Cardiac fibroblast (primary cell): ENCODE measurements at places on chromosomes 2 and 18.

DNA sequence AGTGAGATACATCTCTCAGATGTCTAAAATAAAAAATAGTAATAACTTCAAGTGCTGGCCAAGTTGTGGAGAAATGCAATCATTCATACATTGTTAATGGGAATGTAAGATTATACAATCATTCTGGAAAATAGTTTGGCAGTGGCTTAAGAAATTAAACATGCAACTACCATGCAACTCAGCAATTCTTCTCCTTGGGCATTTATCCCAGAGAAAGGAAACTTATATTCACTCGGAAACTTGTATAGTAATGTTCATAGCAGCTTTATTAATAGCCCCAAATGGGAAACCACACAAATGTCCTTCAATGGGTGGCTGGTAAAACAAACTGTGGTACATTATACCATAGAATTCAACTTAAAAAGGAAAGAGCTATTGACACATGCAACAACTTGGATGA lies 274.0 kb upstream of the SPRED2 start:
- DNase-seq, result no peak

DNA sequence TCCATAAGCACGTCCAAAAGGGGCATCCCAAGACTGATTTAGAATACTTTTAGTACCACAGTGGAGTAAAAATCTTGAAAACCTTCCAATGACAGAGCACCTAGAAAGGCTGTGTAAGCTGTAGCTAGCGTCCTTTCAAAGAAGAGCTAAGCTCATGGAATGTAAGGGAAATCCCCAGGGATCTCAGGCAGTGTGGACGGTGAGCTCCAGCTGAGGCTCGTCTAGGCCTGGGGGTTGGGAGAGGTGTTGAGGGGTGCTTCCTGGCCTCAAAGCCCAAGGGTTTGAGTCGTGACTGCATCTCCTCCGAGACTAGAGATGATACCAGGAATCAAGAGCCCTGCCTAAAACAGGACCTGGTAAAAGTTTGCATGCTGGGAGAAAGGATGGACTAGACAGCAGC lies 7.6 kb downstream of the CTIF start:
- DNase-seq, result peak; percentile 87

- DNase-seq, result no peak
Observed at GRCh38 chr18:7676253-7676873, 109.2 kb downstream of the PTPRM start.

DNA sequence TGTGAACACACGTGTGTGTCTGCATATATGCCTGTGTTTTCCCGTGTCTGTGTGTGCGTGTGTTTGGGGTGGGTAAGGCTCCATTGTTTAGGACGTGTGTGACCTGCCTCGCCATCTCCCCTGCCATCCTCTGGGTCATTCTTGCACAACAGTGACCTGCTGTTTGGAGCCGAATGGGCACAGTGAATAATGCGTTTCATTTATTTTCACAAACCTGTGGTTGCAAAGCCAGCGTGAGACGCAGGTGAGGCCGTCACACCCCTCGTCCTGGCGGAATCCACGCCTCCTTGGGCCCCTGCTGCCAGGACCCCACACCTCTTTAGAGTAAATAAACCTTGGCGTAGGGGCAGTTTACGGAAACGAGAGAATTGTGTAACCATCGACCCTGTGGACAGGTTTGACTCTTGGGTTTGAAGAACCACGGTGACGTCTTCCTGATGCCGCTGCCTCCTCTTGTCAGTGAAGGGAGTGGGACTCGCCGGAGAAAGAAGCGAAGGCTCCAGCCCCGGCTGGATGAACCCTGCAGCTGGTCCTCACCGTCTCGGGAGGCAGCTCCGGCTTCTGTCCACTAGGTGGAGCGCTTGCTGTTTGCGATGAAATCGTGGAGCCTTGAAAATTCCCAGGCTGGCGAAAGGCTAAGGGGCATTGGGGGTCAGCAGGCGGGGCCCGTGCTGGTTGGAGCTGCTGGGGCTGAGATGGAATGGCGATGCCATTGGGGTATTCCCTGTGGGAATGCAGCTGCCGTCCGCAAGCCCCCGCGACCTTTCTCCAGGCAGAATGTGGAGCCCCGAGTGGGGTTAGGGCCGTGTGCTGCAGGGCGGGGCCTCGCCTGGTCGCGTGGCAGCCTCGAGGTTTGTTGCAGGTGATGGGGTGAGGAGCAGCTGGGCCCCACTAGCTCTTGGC lies 81.1 kb downstream of the RTP5 start:
- DNase-seq, result peak; percentile 71

DNA sequence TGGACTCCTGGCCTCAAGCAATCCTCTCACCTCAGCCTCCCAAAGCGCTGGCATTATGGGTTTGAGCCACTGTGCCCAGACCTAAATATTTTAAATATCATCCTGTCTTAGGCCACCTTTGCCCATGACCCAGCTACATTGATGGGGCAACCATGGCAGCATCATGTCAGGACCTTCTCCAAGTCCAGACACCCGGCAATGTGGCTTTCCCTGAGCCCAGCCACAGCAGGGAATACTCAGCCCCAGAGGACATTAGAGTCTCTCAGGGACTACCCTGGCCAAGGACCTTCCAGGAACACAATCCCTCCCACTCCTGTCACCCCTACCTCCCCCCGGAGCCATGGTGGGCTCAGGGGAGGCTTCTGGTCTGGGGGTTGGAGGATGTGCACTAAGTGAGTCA lies 72.8 kb downstream of the SMAD7 start:
- no peak for DNase-seq

DNA sequence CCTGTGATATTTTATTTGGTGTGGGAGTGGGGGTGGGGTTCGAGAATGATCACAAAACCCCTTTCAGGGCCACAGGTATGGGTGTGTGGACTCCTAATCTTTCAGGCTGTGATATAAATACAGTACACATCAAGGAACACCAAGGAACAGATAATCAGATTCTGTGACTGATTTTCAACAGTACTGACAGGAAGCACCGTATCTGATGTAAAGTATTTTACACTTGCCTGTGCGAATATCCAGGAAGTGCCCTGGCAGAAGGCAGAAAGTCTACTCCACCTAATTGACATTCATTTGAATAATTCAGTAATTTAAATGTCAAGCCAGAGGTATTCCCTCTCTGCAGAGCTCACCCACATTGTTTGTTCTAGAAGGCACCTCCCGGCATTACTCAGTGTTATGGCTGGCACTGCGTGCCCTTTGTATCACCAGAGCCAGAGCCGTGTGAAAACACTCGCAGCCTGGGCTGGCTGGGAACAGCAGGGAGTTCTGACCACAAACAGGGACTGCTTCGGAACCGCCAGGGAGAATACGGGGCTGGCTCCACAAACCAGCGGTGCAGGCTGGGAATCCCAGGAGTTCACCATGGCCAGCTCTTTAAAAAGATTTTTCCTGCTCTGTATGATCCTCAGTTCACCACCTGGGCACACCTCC lies 91.8 kb downstream of the ACVR1 start:
- DNase-seq, result peak; percentile 44

- DNase-seq, result no peak
Observed at GRCh38 chr18:23998820-23999219, 15.7 kb upstream of the TTC39C start.

GRCh38 chr2:156845806-156846558 lies 409.8 kb downstream of the GPD2 start:
- DNase-seq, result no peak

- DNase-seq, result no peak
Observed at GRCh38 chr2:224524657-224525056, 60.5 kb downstream of the CUL3 start.

DNA sequence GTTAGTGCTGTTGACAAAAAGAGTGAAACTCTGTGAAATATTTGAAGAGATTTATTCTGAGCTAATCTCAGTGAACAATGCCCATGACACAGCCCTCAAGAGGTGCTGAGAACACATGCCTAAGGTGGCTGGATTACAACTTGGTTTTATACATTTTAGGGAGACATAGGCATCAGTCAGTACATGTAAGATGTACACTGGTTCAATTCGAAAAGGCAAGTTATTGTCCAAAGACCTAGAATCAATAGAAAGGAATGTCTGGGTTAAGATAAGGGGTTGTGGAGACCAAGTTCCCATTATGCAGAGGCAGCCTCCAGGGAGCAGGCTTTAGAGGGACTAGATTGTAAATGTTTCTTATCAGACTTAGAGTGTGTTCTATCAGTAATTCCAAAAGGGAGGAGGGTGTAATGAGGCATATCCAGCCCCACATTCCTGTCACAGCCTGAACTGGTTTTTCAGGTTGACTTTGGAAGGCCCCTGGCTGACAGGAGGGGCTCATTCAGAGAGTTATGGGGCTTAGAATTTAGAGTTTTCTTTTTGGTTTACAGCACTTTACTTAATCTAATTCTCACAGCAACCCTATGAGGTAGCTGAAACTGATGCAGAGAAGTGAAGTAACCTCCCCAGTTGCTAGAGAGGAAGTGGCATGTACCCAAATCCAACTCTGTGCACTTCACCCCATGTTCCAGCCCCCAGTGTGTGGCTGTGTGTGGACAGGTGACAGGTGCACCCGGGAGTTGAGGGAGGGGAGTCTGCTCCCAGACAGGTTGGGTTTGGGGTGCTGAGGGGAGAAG lies 28.3 kb upstream of the ASAP2 start:
- peak; percentile 38 for DNase-seq

GRCh38 chr18:7978834-7979233 lies 411.7 kb downstream of the PTPRM start:
- no peak for DNase-seq

DNA sequence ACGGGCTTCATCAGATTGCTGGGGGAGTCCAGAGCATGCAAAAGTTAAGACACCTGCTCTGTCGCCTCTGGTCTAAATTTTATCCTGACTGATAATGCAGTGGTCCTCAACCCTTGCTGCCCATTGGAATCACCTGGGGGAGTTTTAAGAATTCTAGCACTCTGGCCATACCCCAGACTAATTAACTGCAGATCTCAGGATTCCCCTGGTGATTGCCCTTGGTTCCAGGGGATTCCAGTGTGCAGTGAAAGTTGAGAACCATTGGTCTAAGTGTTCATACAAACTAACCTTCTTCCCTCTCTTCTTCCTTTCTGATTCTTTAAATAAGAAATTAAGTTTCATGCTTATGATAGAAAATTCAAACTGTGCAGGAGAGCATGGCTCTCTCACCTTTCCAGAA lies 105.7 kb upstream of the MGAT5 start:
- no peak for DNase-seq

DNA sequence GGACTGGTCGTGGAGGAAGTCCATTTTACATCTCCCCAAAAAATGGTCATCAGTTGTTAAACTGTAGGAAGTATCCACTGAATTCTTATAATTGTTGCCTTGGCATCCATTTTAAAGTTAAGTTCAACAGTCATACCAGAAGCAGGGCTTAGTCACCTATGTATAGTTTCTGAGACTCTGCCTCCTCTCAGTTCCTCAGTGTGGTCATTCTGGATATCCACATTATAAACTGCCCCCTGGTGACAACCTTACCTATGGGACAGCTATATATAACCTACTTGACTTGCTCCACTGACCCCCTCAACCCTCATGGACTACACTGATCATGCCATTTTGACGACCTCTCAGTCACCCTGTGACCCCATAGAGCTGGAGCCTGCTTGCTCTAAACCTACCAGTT lies 617.0 kb downstream of the LRP1B start:
- no peak for DNase-seq

DNA sequence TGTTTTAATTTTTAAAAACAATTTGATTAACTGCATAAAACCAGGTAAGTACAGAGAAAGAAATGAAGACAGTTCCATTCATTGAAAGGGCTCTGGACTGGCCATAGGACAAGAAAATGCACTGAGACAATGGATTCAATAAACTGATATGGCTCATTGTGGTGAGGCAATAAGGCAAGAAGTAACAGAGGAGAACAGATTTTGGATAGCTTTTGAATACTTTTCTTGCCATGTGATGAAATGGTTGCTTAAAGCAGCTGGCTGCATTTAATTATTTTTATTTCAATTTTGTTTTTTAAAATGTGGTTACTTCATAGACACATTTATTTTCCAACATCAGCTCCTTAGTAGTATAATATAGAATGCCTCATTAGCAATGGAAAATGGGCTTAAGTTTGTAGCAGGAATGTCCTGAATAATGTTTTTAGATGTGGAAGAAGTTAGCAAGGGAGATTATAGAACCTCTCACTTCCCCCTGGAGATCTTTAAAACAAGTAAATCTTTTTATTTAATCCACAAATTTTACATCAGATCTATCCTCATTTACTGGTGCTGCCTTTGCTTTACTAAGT lies 646.9 kb upstream of the ZEB2 start:
- DNase-seq, result peak; percentile 43

GRCh38 chr2:149767516-149767974 lies 180.0 kb upstream of the MMADHC start:
- DNase-seq, result peak; percentile 77

GRCh38 chr2:231929961-231930592 lies 3.9 kb upstream of the NPPC start:
- DNase-seq, result no peak

GRCh38 chr2:104746858-104747257 lies 107.1 kb upstream of the POU3F3 start:
- DNase-seq, result no peak

GRCh38 chr2:86577817-86578456 lies 14.7 kb upstream of the CHMP3 start:
- no peak for DNase-seq

GRCh38 chr2:19312949-19313348 lies 45.5 kb downstream of the OSR1 start:
- peak; percentile 68 for DNase-seq

DNA sequence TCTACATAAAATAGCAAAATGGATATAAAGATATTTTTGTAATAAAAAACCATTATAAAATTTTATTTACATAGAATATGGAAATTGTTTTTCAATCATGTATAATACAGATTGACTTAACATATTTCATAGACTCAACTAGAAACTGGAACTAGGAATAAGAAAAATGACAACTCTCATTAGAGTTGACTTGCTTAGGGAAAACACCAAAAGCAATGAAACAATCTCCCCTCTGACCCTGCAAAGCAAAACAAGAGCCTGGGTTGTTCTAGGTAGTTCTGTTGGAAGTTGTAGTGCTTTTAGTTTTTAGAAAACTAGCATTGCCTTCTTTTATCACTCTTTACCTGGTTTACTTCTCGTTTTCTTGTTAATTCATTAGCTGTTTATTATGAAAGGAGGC lies 32.2 kb upstream of the MTIF2 start:
- DNase-seq, result no peak

DNA sequence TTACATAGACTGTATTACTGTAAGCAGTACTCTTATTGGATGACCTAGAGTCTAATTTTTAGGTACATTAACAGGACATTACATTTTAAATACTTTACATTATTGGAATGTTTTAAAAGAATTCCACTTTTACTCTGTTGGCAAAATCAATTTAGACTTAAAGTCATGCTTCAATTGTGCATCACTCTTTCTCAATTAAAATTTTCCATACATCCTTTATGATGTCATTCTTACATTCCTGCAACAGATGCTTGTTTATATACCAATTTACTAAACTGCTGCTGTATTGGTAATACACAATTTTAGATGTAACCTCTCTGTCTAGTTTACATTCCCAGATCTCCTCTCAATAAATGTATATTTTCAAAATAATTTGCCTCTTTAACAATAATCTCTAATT lies 440.1 kb downstream of the ZEB2 start:
- no peak for DNase-seq

GRCh38 chr2:135258193-135258592 lies 206.1 kb downstream of the RAB3GAP1 start:
- no peak for DNase-seq

- DNase-seq, result no peak
Observed at GRCh38 chr2:204074456-204074855, 137.9 kb downstream of the ICOS start.

- no peak for DNase-seq
Observed at GRCh38 chr2:202592566-202592965, 42.2 kb upstream of the FAM117B start.
